ENCODE measurements at places on chromosomes 11 and 22.
A peak's percentile ranks its signal among the peaks of the same experiment; 100 is the strongest.

- no peaks in the 10 kb centered on the region for H3K36me3 ChIP-seq
- H3K4me1 ChIP-seq: peaks cover 13% of the 10 kb centered on the region
- peak overlapping the region; percentile 15 for H3K4me3 ChIP-seq
Observed at GRCh38 chr11:120564573-120565311, 53.2 kb downstream of the GRIK4 start.

GRCh38 chr11:134598368-134598767 is 186.3 kb upstream of the B3GAT1 start:
- peaks cover 17% of the 10 kb centered on the region for H3K27me3 ChIP-seq
- no peak overlapping the region for H3K4me3 ChIP-seq
- no peaks in the 10 kb centered on the region for H3K4me1 ChIP-seq
- no peak for DNase-seq
- H3K27ac ChIP-seq: no peak overlapping the region

GRCh38 chr11:64157631-64158394 is 8.1 kb downstream of the MACROD1 start:
- no peak overlapping the region for H3K27ac ChIP-seq
- no peak overlapping the region for H3K4me3 ChIP-seq
- H3K36me3 ChIP-seq: peaks cover 9% of the 10 kb centered on the region
- DNase-seq: no peak

DNA sequence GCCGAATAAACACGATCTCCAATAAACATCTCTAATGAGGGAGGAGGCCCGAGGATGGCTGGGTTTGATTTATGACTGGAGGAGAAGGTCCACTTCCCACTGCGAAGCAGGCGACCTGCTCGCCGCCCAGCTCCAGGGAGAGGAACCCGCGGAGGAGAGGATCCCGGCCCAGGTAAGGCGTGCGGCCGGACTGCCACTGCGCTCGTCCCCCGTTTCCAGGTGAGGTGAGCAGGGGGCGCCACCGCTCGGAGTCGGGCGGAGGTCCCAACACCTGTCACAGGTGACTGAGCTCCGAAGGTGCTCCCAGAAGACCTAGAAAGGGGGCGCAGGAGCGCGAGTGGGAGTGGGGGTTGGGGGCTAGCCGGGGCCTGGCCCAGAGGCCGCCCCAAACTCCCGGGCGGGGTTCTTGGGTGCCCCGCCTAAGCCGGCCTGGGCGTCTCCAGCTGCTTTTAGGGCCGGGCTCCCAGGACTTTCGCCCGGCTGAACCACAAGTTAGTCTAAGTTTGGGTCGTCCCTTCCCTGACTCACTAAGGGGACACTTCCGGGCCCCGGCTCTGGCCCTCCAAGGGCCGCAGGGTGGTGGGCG is 5.4 kb upstream of the PAX6 start:
- H3K27me3 ChIP-seq: peaks cover 87% of the 10 kb centered on the region
- no peak for DNase-seq
- peak overlapping the region; percentile 62 for H3K4me3 ChIP-seq

DNA sequence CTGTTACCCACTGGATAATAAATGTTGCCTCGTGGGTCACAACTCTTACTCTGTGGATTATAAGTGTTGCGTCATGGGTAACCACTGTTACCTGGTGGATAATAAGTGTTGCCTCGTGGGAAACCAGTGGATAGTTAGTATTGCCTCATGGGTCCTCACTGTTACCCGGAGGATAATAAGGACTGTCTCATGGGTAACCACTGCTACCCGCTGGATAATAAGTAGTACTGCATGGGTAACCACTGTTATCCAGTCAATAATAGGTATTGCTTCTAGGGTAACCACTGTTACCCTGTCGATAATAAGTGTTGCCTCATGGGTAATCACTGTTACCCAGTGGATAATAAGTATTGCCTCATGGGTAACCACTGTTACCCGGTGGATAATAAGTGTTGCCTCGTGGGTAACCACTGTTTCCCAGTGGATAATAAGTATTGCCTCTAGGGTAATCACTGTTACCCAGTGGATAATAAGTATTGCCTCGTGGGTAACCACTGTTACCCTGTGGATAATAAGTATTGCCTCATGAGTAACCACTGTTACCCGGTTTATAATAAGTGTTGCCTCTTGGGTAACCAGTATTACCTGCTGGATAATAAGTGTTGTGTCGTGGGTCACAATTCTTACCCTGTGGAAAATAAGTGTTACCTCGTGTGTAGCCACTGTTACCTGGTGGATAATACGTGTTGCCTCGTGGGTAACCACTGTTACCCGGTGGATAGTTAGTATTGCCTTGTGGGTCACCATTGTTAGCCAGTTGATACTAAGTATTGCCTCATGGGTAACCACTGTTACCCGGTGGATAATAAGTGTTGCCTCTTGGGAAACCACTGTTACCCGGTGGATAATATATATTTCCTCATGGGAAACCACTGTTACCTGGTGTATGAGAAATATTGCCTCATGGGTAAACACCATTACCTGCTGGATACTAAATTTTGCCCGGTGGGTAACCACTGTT is 15.7 kb upstream of the NXPE4 start:
- H3K4me3 ChIP-seq: no peak overlapping the region
- DNase-seq: no peak
- H3K27ac ChIP-seq: no peak overlapping the region
- no peaks in the 10 kb centered on the region for H3K4me1 ChIP-seq
- no peaks in the 10 kb centered on the region for H3K27me3 ChIP-seq

GRCh38 chr22:28798810-28799605 is 1.4 kb downstream of the XBP1 start:
- no peaks in the 10 kb centered on the region for H3K27me3 ChIP-seq
- peaks cover 64% of the 10 kb centered on the region for H3K4me1 ChIP-seq
- H3K36me3 ChIP-seq: peaks cover 80% of the 10 kb centered on the region
- peak overlapping the region; percentile 98 for H3K27ac ChIP-seq

- H3K27me3 ChIP-seq: peaks cover 24% of the 10 kb centered on the region
- no peak overlapping the region for H3K4me3 ChIP-seq
- DNase-seq: no peak
- no peak overlapping the region for H3K27ac ChIP-seq
- no peaks in the 10 kb centered on the region for H3K36me3 ChIP-seq
Observed at GRCh38 chr11:71173709-71174108, 78.7 kb downstream of the SHANK2 start.

DNA sequence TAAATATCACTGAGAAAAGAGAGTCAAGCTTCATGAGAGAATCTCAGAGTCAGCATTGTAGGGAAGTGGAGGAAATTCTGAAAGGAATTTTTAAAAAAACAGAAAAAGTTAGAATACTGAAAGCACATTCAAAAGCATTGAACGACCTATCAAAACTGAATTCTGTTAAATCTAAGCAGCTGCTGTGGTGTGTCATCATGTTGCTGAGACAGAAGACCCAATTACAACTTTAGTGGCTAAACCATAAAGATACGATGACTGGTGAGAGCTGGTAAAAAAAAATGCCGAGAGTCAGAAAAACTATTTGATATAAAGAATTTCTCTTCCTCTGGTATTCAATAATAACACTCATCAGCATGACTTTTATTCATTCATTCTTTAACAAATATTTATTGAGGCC is 220.8 kb downstream of the DLG2 start:
- no peaks in the 10 kb centered on the region for H3K27me3 ChIP-seq
- no peak overlapping the region for H3K4me3 ChIP-seq
- H3K36me3 ChIP-seq: no peaks in the 10 kb centered on the region
- DNase-seq: no peak
- H3K27ac ChIP-seq: no peak overlapping the region
- H3K4me1 ChIP-seq: no peaks in the 10 kb centered on the region

GRCh38 chr22:45294030-45294429 is 9.3 kb downstream of the UPK3A start:
- DNase-seq: no peak
- peaks cover 13% of the 10 kb centered on the region for H3K4me1 ChIP-seq
- H3K27me3 ChIP-seq: no peaks in the 10 kb centered on the region
- H3K4me3 ChIP-seq: no peak overlapping the region
- H3K36me3 ChIP-seq: no peaks in the 10 kb centered on the region
- H3K27ac ChIP-seq: no peak overlapping the region

GRCh38 chr22:32854351-32854804 is 52.9 kb downstream of the TIMP3 start:
- no peaks in the 10 kb centered on the region for H3K4me1 ChIP-seq
- H3K27me3 ChIP-seq: peaks cover 2% of the 10 kb centered on the region
- H3K4me3 ChIP-seq: no peak overlapping the region
- no peaks in the 10 kb centered on the region for H3K36me3 ChIP-seq
- H3K27ac ChIP-seq: no peak overlapping the region
- DNase-seq: no peak

- DNase-seq: no peak
- H3K27me3 ChIP-seq: peaks cover 44% of the 10 kb centered on the region
- H3K36me3 ChIP-seq: no peaks in the 10 kb centered on the region
- no peaks in the 10 kb centered on the region for H3K4me1 ChIP-seq
Observed at GRCh38 chr11:115759622-115760460, 255.6 kb upstream of the CADM1 start.

GRCh38 chr11:71418643-71419042 is 29.6 kb downstream of the DHCR7 start:
- H3K4me3 ChIP-seq: no peak overlapping the region
- no peaks in the 10 kb centered on the region for H3K36me3 ChIP-seq
- no peak for DNase-seq
- peaks cover 3% of the 10 kb centered on the region for H3K27me3 ChIP-seq
- H3K27ac ChIP-seq: no peak overlapping the region

GRCh38 chr11:2779981-2780849 is 80.4 kb upstream of the KCNQ1OT1 start:
- DNase-seq: peak; percentile 21
- peaks cover under 1% of the 10 kb centered on the region for H3K4me1 ChIP-seq
- H3K27me3 ChIP-seq: no peaks in the 10 kb centered on the region
- no peaks in the 10 kb centered on the region for H3K36me3 ChIP-seq
- H3K4me3 ChIP-seq: no peak overlapping the region

DNA sequence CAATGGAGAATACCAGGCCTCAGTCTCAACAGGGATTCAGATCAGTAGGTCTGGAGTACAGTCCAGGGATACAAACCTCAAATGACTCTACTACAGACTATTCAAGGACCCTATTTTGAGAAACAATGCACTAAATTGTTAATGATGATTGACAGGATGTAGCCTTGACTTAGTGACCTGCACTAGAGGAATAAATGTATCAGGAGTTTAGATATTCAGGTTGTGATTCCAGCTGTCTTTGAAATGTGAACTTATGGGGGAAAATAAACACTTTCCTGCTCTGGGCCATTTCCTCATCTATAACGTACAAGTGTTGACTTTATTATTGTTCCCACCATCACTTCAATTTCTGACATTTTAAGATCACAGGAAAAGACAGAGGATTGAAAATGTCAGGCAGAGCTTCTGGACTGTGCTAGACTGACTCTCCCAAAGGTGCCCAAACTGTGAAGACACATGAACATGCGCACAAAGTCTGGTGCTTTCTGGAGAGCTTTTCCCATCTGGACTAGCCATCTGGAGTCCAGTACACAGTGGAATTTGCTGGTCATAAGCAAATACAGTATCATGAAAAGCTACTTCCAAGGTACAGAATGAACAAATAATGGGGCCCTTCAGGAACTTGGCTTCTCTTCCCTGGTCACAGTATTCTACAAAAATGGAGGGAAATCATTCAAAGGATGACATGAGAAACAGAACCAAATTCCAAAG is 110.4 kb downstream of the USP35 start:
- no peak overlapping the region for H3K27ac ChIP-seq
- no peak for DNase-seq
- peaks cover 11% of the 10 kb centered on the region for H3K4me1 ChIP-seq
- H3K4me3 ChIP-seq: no peak overlapping the region
- no peaks in the 10 kb centered on the region for H3K36me3 ChIP-seq

GRCh38 chr22:42902875-42903510 is 45.9 kb upstream of the ARFGAP3 start:
- no peak overlapping the region for H3K27ac ChIP-seq
- H3K4me3 ChIP-seq: no peak overlapping the region
- DNase-seq: no peak
- H3K4me1 ChIP-seq: no peaks in the 10 kb centered on the region
- H3K36me3 ChIP-seq: peaks cover 24% of the 10 kb centered on the region
